ENCODE measurements at places on chromosomes 4 and X. TPM values are rescaled to one million over a fixed set of nuclear protein-coding genes. Genes with fewer than 3 reads are reported as not detected.

Gene LPAR4
- 2.1 TPM for total RNA-seq

Gene COL4A6
- 126 TPM for total RNA-seq

Gene VCX2
- total RNA-seq: not detected

Gene CWH43
- not detected for total RNA-seq

Gene GAGE13
- not detected for total RNA-seq

Gene CT45A5
- total RNA-seq: not detected

Gene KLHL4
- total RNA-seq: 1.0 TPM

Gene ERCC6L
- total RNA-seq: 0.06 TPM

Gene NUDT11
- 2.5 TPM for total RNA-seq

Gene GYPE
- 0.33 TPM for total RNA-seq

Gene MTMR8
- 1.2 TPM for total RNA-seq

- peaks cover 7% of the 10 kb centered on the region for H3K4me1 ChIP-seq
- no peak overlapping the region for H3K4me3 ChIP-seq
- H3K36me3 ChIP-seq: no peaks in the 10 kb centered on the region
- no peak for DNase-seq
Observed at GRCh38 chr4:15753786-15754185, 24.3 kb upstream of the CD38 start.

- no peak overlapping the region for H3K4me3 ChIP-seq
- H3K36me3 ChIP-seq: no peaks in the 10 kb centered on the region
- H3K27me3 ChIP-seq: no peaks in the 10 kb centered on the region
- H3K4me1 ChIP-seq: no peaks in the 10 kb centered on the region
- no peak overlapping the region for H3K27ac ChIP-seq
Observed at GRCh38 chrX:18160369-18160768, 60.3 kb downstream of the BEND2 start.

DNA sequence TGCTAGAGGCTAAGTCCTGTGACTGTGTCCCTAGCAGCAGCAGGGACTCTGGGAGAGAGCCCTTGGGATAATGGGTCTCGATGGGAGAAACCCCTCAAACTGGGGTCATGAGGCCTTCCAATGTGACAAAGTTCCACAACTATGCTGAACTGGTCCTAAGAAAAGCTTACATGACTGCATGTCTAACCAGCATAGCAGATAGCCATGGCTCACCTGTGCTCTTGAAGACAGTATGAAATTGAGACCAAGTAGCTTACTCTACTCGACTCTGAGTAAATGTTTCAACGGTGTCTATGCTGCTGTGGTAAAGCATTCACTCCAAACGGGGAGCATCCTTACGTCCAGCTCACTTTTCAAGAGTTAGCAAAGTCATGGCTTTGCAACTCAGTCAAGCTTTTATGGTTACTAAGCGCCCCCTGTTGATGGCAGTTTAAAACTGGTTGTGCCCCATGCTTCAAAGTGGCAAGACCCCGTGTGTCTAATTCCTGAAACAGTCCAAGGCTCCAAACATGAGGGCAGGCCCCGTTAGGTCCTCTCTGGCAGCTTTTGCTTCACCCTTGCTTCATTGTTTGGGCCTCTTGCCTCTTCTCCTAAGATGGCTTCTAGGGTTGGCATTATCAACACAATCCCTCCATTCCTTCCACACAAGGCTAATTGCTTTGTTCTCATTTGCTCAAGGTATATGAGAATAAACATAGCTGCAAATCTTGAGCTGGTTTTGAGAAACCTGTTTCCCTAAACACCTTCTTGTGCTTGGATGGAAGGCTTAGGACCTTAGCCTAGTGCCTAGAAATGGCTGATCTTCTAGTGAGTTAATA is 46.6 kb downstream of the CCNG2 start:
- no peak overlapping the region for H3K4me3 ChIP-seq
- DNase-seq: no peak
- no peaks in the 10 kb centered on the region for H3K4me1 ChIP-seq
- H3K27ac ChIP-seq: no peak overlapping the region

- no peak for DNase-seq
- H3K4me1 ChIP-seq: peaks cover 14% of the 10 kb centered on the region
- H3K4me3 ChIP-seq: no peak overlapping the region
- no peak overlapping the region for H3K27ac ChIP-seq
- no peaks in the 10 kb centered on the region for H3K36me3 ChIP-seq
Observed at GRCh38 chr4:15913631-15913970, 24.9 kb downstream of the FGFBP1 start.

- no peaks in the 10 kb centered on the region for H3K27me3 ChIP-seq
- H3K36me3 ChIP-seq: no peaks in the 10 kb centered on the region
- no peak overlapping the region for H3K4me3 ChIP-seq
- no peaks in the 10 kb centered on the region for H3K4me1 ChIP-seq
Observed at GRCh38 chr4:93688978-93689377, 139.6 kb upstream of the ATOH1 start.

DNA sequence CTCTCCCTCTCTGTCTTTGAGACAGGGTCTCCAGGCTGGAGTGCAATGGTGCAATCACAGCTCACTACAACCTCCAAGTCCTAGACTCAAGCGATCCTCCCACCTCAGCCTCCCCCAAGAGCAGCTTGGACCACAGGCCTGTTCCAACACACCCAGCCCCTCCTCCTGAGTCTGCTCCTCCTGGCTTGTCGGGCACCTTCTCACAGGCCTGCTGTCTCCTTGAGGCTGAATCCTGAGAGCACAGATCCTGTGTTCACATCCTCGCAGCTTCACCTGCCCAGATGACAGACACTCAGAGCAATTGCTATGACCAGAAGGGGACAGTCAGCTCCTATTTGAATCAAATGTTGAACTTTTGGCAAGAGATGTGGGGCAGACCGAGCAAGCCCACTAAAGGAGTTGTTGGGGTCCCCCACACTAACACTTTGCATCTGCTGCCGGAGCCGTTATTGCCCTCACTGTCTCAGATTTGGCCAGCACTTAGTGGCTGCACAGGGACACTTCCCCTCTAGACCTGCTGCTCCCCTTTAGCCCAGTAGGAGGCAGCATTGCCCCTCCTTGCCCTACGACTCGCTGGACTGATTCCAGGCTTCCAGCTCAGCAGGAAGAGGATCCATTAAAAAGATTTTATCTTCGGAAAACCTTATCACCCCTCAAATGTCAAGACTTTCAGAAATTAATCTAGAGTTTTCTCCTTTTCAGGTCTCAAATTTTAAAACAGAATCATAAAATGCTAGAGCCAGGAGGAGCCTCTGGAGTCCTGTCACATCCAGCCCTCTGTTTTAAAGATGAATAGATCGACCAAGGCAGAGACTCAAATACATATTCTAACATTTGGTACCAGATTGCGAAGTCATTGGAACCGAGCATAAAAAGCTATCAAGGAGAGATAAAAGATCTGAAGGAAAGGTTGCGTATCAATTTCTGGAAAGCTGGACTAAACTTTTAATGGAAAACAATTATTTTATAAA is 113.7 kb downstream of the USP46 start:
- peaks cover 3% of the 10 kb centered on the region for H3K4me1 ChIP-seq
- no peak overlapping the region for H3K4me3 ChIP-seq
- peak; percentile 91 for DNase-seq
- H3K27me3 ChIP-seq: no peaks in the 10 kb centered on the region

GRCh38 chr4:139534287-139534950 is 21.6 kb downstream of the SETD7 start:
- no peaks in the 10 kb centered on the region for H3K27me3 ChIP-seq
- no peak overlapping the region for H3K4me3 ChIP-seq
- DNase-seq: no peak
- no peaks in the 10 kb centered on the region for H3K4me1 ChIP-seq

DNA sequence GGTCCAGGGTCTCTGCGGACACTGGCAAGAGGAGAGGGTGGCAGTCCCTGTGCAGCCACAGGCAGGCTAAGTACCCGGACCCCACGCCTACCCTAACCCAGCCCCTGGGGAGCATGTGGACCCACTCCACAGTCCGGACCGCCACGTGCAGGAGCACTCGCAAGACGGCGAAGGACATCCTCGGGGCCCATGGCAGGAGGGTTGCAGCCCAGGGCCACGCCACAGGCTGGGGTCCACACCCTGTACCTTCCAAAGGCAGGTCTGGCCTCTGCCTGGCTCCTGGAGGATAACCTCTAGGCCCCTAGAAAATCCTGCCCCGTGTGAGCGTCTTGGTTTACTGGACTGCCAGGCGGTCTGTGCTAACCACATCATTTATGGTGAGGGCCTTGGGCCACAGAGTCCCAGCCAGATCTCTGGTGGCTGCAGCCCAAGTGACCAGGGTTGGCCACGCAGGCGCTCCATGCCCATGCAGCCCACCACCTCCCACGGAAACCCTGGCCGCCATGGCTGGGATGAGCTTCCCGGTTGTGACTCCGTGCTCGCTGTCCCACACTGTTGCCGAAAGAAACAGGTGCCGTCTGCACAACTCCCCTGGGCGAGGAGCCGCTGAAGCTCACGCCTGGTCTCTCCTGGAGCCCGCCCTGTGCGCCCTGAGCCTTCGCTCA is 10.0 kb downstream of the CCNQ start:
- H3K36me3 ChIP-seq: peaks cover 81% of the 10 kb centered on the region
- H3K4me3 ChIP-seq: no peak overlapping the region
- H3K27me3 ChIP-seq: no peaks in the 10 kb centered on the region
- no peak for DNase-seq
- peaks cover 7% of the 10 kb centered on the region for H3K4me1 ChIP-seq

- H3K4me3 ChIP-seq: no peak overlapping the region
- H3K4me1 ChIP-seq: no peaks in the 10 kb centered on the region
- H3K36me3 ChIP-seq: no peaks in the 10 kb centered on the region
- H3K27ac ChIP-seq: no peak overlapping the region
- no peaks in the 10 kb centered on the region for H3K27me3 ChIP-seq
Observed at GRCh38 chr4:119124352-119124751, 11.3 kb upstream of the MYOZ2 start.

DNA sequence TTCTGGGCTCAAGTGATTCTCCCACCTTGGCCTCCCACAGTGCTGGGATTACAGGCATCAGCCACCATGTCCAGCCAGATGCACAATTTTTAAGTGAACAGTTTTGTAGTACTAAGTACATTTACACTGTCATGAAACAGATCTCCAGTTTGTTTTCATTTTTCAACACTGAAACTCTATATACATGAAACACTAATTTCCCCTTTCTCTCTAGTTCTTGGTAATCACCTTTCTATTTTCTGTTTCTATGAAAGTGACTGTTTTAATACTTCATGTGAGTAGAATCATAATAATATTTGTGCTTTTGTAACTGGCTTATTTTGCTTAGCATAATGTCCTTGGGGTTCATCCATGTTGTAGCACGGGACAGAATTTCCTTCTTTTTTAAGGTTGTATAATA is 237.4 kb downstream of the CAMK2D start:
- no peaks in the 10 kb centered on the region for H3K4me1 ChIP-seq
- no peaks in the 10 kb centered on the region for H3K27me3 ChIP-seq
- H3K27ac ChIP-seq: no peak overlapping the region
- H3K36me3 ChIP-seq: peaks cover 21% of the 10 kb centered on the region

GRCh38 chrX:10952619-10953018 is 158.5 kb upstream of the HCCS start:
- no peak for DNase-seq
- H3K27me3 ChIP-seq: no peaks in the 10 kb centered on the region

DNA sequence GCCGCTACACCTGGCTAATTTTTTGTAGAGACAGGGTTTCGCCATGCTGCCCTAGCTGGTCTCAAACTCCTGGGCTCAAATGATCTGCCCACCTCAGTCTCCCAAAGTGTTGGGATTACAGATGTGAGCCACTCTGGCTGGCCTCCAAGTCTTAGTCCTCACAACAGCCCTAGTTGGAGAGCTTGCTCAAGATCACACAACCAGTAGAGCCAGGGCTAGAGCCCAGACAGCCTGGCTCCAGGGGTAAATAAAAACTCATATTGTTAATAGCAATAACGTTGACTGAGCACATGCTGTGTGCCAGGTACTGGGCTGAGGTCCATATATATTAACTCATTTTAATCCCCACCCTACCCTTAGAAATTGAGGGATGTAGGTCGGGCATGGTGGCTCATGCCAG is 7.3 kb upstream of the JAKMIP1 start:
- DNase-seq: no peak
- H3K27me3 ChIP-seq: no peaks in the 10 kb centered on the region
- no peaks in the 10 kb centered on the region for H3K4me1 ChIP-seq
- H3K27ac ChIP-seq: no peak overlapping the region

DNA sequence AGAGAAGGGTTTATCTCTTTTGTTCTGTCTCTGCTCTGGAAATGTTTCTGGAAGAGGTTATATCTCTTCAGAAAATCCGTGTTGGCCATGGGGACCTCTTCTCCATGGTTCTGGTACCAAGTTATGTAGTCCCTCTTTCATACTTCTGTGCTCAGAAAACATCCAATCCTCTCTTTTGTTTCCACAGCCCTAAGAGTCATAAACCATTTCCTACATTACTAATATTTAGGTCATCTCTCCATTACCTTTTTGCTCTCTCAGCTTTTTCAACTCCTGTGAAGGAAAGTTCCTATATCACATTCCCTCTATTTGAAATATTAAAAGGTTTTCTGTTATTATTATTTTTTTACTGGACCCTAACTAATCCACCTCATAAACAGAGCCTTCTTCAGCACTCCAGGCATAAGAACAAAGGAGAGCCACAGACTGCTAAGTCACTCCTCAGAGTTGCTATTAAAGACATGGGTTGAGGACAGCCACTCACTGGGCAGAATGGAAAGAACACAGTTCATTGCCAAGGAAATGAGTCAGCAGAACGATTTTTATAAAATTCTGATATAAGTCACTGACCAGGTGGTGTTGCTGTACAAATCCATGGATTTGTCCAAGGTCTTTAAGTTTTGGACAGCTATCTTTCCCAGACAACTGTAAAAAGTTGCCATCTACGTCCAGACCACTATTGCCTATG is 122.4 kb upstream of the NPY2R start:
- H3K27me3 ChIP-seq: no peaks in the 10 kb centered on the region
- no peak for DNase-seq
- no peak overlapping the region for H3K27ac ChIP-seq
- no peaks in the 10 kb centered on the region for H3K36me3 ChIP-seq
- H3K4me1 ChIP-seq: no peaks in the 10 kb centered on the region

- no peaks in the 10 kb centered on the region for H3K27me3 ChIP-seq
- no peak overlapping the region for H3K27ac ChIP-seq
Observed at GRCh38 chr4:97577004-97577403, 566.3 kb downstream of the STPG2 start.

- H3K36me3 ChIP-seq: no peaks in the 10 kb centered on the region
- H3K27ac ChIP-seq: no peak overlapping the region
- DNase-seq: no peak
Observed at GRCh38 chr4:46839128-46839527, 69.9 kb downstream of the COX7B2 start.

- no peak overlapping the region for H3K4me3 ChIP-seq
- no peak for DNase-seq
- no peaks in the 10 kb centered on the region for H3K27me3 ChIP-seq
Observed at GRCh38 chr4:142350871-142351270, 495.2 kb downstream of the INPP4B start.

DNA sequence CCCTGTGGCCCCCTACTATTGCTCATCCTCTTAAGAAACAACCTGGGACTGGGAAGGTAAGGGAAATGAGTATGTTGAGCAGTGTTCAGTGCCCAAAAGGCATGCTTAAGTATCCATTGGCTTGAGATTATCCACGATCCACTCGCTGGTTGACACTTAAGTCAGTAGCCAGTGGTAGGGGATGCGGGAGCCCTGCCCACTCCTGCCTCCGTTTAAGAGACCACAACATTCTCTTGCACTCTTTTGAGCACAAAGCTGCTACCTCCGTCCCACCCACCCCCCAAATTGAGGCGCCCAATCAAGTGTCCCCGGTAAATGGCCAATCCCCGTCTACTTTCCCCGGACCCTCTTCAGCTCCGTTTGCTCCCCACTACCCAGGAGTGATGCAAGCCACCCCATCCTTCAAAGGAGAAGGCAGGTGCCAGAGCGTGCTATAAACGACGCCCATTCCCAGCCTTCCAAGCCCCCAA is 25.0 kb downstream of the UTP14A start:
- no peaks in the 10 kb centered on the region for H3K27me3 ChIP-seq
- H3K4me1 ChIP-seq: no peaks in the 10 kb centered on the region
- peak overlapping the region; percentile 71 for H3K4me3 ChIP-seq
- no peaks in the 10 kb centered on the region for H3K36me3 ChIP-seq
- H3K27ac ChIP-seq: peak overlapping the region; percentile 85

GRCh38 chrX:103428525-103428924 is 52.2 kb downstream of the BEX3 start:
- no peak overlapping the region for H3K27ac ChIP-seq
- H3K4me3 ChIP-seq: no peak overlapping the region
- no peak for DNase-seq
